Stimulated activated CD4-positive, alpha-beta T cell treated with anti-CD3 and anti-CD28 coated beads, Interleukin-4, amount 100 ng/mL, for 24 hours (primary cell): ENCODE measurements at places on chromosomes 7 and 10.

DNA sequence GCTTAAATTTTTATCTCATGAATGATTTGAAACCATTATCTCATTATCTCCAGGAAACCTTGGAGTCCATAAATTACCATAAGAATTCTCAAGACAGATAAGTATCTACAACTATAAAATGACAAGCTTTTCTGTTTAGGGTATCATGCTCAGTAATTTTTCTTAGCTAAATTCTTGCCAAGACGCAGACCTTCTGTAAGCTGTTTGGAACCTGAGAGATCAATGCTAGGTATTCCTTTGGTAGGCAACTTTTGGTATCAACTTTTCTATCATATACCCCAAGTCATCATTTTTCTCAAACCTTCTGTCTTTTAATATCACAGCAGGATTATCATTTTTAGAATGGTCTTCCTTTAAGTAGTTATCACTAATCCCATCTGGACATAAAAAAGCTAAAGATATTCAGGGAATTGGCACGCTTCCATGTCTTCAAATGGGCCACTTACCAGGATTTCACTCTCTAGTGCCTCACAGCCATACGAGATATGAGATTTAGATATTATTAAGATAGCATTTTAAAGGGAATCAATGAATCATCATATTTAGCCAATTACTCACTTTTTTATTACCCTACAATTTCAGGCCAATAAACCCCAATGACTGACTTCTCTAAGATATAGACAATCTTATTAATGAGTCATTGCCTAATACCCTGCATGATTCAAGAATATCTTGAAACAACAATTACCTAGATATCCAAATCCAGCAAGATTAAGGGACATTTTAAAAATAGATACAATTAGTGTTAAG is 544.1 kb downstream of the HTR7 start:
- no peak for DNase-seq

DNA sequence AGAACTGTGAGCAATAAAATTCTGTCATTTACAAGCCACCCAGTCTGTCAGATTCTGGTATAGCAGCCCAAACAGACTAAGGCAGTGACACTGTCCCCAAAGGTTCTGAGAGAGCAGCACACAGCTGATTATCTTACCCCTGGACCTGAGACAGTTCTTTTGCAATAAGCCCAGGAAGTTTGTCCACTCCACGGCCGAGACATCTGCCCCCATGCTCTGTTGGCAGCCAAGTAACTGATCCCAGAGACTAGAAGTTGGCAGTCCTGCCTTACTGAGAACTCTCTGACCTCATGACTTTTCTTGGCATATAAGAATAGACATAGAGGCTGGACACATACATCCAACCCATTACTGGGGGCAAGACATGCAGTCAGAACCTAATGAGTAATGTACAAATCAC is 243.0 kb upstream of the GRB10 start:
- no peak for DNase-seq

GRCh38 chr10:37704566-37704965 is 152.8 kb downstream of the ZNF248 start:
- DNase-seq = no peak

DNA sequence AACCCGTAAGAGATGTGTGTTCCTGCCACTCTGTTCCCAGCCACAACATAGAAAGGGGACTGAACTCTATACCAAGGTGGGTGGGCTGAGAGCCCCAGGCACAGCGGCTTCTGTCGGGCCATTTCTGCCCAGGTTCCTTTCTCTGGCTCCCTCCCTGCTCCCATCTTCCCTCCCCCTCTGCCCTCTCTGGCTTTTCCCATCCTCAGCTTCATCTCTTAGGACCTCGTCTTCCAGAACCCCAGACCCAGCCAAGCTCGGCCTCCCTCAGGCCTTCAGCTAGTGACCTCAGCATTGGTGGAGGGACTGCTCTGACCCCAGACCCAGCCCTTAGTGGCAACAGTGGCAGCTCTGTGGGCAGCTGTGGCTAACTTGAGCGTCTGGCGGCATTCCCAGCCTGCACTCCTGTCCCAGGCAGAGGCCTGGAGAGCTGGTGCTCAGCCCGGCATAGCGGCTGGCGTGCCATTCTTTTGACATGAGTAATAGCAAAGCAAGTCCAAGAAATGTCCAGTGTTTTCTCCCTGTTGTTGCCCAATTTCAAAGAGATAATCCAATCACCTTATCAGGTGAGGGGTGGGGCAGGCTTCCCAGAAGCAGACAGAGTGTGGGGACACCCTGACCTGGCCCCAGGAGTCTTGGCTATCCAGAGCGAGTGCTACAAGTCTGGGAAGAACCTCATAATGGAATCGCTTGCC is 15.9 kb downstream of the PTPRE start:
- DNase-seq = no peak

DNA sequence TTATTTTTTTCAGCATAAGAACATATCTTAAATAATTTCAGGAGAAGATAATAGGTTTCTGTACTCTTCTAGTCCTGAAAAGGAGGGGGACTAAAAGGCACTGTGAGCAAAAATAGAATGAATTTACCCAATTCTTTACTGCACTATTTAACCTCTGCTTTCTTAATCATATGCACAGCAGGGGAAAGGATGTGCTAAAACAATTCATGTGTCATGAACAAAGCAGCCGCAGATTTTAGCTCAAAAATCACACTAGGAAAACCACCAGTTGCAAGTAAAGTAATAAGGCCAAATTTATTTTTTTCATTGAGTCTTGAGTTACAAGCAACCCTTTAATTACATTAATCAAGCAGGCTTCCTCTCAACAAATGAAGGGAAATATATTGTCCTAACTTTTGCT is 80.1 kb downstream of the CABCOCO1 start:
- DNase-seq = no peak

GRCh38 chr7:139294951-139295575 is 46.1 kb upstream of the FMC1 start:
- DNase-seq = no peak

GRCh38 chr10:71187600-71187999 is 24.8 kb upstream of the UNC5B start:
- DNase-seq = no peak

DNA sequence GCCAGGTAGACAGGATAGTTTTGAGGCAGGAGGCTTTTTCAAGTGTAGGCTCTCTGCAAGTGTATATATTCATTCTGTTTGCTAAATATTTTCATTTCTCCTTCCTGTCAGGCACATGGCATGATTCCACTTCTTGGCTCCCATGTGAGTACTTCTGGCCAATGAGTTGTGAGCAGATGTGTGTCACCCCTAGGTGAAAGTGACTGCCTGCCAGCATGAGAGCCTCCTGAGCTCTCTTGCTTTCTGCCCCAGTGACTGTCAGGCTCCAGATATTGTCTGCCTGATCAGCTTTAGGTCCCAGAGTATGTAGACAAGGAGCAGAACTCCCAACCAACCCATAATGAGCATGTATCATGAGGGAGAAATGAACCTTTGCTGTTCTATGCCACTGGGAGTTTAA is 257.6 kb upstream of the NPY start:
- no peak for DNase-seq

GRCh38 chr7:105250239-105250638 is 138.5 kb downstream of the SRPK2 start:
- no peak for DNase-seq

GRCh38 chr7:8418629-8419245 is 14.7 kb upstream of the NXPH1 start:
- DNase-seq = peak; percentile 59

DNA sequence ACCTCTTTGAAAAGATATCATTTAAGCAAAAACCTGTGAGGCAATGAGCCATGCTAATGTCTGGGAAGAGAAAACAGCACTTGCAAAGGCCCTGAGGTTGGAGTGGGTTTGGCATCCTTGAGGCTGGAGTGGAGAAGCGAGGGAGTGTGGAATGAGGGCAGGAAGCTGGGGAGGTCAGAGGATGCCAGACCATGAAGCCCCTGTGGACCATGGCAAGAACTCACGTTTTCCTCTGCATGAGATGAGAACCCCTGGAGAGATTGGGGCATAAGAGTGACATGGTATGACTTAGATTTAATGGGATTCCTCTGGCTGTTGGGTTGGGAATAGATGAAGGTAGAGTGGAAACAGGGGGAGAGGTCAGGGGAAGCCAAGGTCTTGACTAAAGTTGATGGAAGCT is 49.4 kb downstream of the GPR26 start:
- no peak for DNase-seq
